SHP77 (cell line): ENCODE measurements at places on chromosomes 4 and X.

DNA sequence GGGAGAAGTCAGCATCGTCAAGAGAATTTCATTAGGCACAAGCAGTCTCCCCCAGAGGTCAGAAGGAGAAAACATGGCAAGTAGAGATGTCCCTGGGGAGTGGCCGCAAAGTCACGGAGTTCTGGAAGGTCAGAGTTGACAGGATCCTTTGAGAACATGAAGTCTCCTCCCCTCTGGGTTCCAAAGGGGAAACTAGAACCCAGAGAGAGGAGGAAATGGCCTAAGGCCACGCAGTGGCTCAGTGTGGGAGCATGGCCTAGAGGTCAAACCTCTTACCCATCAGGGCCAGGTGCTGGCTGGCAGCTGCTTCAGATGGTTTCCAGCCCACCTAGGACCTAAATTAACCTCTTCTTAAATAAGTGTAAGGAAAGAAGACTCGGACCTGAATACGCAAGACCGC, 884 bp downstream of the IDH3G start:
- no peak for DNase-seq

DNA sequence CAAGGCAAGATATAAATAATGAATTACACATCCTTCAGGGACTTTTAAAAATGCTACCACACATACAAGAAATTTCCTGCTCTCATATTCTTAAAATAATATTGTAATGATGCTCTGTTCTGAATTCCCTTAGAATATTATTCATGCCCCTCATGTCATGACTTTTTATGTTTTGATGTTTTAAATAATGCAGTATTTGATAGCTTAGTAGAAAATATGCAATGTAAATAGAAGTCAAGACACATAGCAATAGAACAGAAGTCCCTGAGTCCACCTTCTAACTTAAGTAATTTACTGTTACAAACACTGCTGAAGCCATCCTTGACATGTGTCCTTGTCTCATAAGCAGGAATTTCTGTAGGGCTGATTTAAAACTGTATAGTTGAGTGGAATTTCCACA, 1071.2 kb upstream of the LCORL start:
- DNase-seq = no peak

- DNase-seq = no peak
Observed at GRCh38 chrX:22365460-22365859, 92.7 kb downstream of the CBLL2 start.

DNA sequence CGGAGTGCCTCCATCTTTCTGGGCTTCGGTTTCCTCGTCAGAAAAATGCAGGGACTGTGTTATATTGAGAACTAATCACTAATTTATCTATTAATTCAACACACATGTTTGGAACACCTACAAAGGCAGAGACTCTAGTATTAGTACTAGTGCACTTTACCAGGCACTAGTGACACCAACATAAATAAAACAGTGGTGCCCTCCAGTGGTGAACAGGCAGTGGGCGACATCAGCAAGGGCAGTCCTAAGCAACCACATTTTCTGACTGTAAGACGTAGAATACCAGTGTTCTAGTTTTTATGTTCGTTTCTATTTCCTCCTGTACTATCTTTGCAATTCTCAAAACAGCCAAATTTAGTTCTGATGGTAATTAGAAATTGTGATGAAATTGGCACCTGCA, 69.1 kb upstream of the UCP1 start:
- DNase-seq = no peak

DNA sequence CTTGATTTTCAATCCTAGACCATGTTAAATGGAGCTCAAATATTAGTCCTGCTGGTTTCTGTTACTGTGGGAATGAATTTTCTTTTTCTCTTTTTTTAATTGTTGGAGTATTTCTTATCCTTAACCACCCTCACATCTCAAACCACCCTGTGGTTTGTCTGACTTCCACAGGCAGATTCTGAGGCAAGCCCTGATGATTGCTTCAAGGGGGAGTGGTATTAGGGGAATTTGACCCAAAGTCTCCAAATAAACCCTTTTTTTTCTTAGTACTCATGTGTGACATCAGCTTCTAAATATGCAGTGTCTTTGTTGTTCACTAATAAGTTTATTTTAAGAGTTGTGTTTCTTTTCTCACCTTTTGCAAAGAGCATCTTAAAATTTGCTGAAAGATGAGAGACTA, 810.3 kb downstream of the IL1RAPL1 start:
- no peak for DNase-seq
